ENCODE measurements at places on chromosomes 3 and 15.

DNA sequence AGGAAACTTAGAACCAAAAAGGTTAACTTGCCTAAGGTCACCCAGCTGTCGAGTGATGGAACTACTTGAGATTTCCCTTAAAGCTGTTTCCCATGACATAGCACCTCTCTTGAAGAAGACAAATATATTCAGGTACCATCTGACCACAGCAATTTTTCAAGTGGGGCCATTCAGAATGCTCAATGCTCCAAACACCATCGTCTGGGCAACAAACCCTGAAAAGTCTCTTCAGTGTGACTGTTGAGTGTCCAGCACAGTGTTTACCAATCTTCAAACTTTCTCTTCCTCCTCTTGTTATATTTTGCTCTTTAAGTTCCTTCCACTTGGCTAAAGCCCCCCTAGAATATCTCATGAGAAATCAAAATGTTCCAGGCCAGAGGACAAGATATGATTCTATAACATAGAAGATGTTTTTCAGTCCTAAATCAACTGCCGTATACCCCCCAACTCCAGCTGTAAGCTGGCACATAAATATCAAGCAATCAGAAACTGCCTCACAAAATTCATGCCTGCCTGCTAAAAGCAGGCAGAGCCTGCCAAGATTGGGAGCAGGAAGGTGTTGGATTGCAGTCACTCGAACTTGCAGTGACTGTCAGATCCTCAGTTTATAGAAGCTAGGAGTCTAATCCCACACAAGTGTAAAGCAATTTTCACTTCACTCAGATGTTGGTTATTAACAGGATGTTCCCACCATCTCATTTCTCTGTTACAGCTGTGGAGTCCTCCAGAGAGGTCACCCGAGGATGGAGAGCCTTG, 230.5 kb upstream of the MRPL3 start:
- DNase-seq = no peak

- DNase-seq = no peak
Observed at GRCh38 chr15:75685195-75685594, 27.5 kb downstream of the CSPG4 start.

- peak; percentile 89 for DNase-seq
Observed at GRCh38 chr3:186044968-186045367, 63.9 kb downstream of the ETV5 start.

- peak; percentile 48 for DNase-seq
Observed at GRCh38 chr3:132659000-132659364, 627 bp downstream of the ACAD11 start.

- DNase-seq = no peak
Observed at GRCh38 chr15:68028137-68028887, 25.8 kb upstream of the PIAS1 start.

DNA sequence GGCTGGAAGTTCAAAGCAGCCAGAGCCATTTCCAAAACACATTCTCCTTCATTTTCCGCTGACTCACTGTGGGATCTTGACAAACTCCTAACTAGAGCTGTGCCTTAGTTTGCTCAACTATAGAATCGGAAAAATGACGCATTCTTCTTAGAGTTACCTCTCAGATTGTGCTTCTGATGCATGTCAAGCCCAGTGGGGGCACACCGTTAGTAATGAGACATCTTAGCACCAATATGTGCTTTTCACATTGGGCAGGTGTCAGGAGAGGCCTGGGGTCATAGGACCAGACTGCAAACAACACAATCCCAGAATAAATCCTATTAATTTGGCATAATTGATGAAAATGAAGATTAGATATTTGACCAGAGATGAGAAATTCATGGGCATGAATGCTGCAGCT, 71.3 kb upstream of the UBE3A start:
- no peak for DNase-seq

DNA sequence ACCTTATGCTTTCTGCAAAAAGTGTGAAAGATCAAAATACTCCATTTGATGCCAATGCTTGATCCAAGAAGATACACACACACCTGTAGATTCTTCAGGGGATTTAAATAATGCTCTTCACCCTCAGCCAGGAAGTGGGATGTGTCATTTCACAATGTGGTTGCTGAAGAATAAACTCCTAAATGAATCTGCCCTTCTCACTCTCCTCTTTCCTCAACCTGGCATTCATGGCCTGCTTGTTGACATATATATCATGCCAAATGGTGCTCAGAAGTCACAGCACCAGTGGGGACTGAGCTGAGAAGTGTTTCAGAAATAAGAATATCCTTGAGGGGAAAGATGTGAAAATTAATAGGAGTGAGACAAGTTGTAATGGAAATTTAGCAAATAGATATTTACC, 146.6 kb upstream of the ARHGEF26 start:
- DNase-seq = no peak

- no peak for DNase-seq
Observed at GRCh38 chr3:123656691-123657090, 71.8 kb upstream of the HACD2 start.

DNA sequence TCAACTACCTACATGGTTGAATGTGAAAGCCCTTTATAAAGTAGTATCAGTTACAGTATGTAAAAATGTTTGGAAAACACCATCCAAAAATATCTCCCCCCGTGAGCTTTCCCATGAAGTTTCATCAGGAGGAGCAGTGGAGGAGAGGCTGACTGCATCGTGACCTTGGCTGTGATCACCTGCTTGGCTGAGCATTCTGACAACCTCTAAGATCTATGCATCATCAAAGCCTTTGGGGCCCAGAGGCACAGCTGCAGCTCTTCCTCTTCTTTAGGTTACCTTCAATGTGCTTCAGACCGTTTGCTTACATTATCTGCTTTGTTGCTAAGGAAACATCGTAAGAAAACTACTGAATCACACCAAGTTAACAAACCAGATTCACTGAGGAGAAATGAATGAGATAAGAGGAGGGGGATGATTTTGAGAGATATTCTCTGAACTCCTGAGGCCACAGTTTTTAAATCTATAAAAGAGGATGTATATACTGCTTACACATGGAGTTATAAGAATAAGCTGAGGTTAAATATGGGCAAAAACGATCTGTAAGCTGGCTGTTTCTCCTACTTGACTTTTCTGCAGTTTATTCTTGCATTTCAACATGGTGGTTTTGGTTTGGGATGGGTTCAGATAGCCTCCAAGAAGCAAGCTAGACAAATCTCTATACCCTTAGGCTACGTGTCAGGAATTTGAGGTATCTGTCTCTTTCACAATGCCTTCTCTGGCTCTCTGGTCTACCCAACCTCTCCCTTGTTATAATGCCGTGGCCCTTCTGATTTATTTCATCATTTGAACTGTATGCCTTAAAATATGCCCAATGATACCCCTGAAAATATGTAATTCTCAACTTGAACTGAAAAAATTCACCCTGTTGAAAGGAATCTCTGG, 4.0 kb downstream of the GCSAM start:
- no peak for DNase-seq

All from head of caudate nucleus (tissue), 42 donors.